ENCODE measurements at places on chromosomes 4 and X. TPM values are rescaled to one million over a fixed set of nuclear protein-coding genes. Genes with fewer than 3 reads are reported as not detected.

The CSN1S1 gene
- total RNA-seq, result not detected

The ZIC3 gene
- total RNA-seq, result 130 TPM

The VCX2 gene
- total RNA-seq, result not detected

The ETDB gene
- not detected for total RNA-seq

The RNF150 gene
- 10.8 TPM for total RNA-seq

The SULT1B1 gene
- total RNA-seq, result not detected

The TLL1 gene
- 0.56 TPM for total RNA-seq

The PNMA3 gene
- total RNA-seq, result 7.4 TPM

The MAGEA11 gene
- not detected for total RNA-seq

The NXF2B gene
- 1.6 TPM for total RNA-seq

The ATOH1 gene
- total RNA-seq, result 1.6 TPM

GRCh38 chrX:115909017-115909416, 261.5 kb upstream of the AGTR2 start:
- no peak for DNase-seq

DNA sequence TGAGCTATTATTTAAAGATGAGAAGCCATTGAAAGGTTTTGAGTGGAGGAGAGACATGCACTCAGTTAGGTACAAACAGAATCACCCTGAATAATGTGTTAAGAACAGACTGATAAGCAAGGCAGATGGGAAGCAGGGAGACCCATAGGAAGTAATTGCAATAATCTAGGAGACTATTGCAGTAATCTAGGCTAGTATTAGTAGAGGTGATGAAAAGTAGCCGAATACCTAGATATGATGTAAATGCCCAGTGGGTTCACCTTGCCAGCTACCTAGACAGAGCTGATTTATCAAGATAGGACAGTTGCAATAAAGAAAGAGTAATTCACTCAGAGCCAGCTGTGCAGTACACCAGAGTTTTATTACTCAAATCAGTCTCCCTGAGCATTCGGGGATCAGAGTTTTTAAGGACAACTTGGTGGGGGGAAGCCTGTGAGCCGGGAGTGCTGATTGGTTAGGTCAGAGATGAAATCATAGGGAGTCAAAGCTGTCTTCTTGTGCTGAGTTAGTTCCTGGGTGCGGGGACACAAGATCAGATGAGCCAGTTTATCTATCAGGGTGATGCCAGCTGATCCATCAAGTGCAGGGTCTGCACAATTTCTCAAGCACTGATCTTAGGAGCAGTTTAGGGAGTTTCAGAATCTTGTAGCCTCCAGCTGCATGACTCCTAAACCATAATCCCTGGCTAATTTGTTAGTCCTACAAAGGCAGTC, 427.5 kb downstream of the RPA4 start:
- DNase-seq, result peak; percentile 59

GRCh38 chr4:6049985-6050384, 31.8 kb upstream of the C4orf50 start:
- no peak for DNase-seq

- DNase-seq, result peak; percentile 75
Measured at GRCh38 chrX:16172391-16172790, 5.1 kb downstream of the MAGEB17 start.

- no peak for DNase-seq
Measured at GRCh38 chrX:132425744-132426318, 63.0 kb downstream of the MBNL3 start.

DNA sequence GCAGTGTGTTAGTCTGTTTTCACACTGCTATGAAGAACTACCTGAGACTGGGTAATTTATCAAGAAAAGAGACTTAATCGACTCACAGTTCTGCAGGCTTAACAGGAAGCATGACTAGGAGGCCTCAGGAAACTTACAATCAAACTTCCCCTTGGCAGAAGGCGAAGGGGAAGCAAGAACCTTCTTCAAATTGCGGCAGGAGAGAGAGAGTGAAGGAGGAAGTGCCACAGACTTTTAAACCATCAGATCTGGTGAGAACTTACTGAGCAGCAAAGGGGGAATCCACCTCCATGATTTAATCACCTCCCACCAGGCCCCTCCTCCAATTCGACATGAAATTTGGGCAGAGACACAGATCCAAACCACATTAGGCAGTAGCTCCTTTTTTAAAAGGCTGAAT, 59.2 kb upstream of the LEF1 start:
- no peak for DNase-seq

- DNase-seq, result no peak
Measured at GRCh38 chrX:79371640-79372039, 4.5 kb upstream of the ITM2A start.

DNA sequence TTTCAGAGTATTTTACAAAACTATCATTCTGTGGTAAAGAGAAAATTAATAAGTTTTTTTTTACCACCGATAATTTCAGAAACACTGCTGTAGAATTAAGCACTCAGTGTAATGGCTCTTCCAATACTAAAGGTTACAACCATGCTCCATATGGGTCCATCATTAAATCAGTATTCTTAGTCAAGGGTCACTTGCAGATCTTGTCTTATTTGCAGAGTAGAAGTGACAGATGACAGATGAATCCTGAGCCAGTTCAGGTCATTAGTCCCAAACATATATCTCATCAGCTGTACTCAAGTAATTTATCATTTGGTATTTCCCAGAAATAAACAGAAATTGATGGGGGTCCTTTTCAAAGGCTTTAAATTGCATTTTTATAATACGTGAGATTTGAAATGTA, 182.9 kb downstream of the CFAP47 start:
- DNase-seq, result no peak

GRCh38 chrX:138669693-138670092, 41.8 kb downstream of the FGF13 start:
- DNase-seq, result no peak

GRCh38 chr4:1584498-1584897, 99.6 kb downstream of the FAM53A start:
- DNase-seq, result peak; percentile 31

GRCh38 chr4:150090836-150091235, 12.6 kb downstream of the DCLK2 start:
- DNase-seq, result no peak

GRCh38 chr4:109820563-109820962, 5.0 kb downstream of the GAR1 start:
- DNase-seq, result no peak

GRCh38 chrX:13733506-13733905, 914 bp downstream of the TRAPPC2 start:
- DNase-seq, result no peak

DNA sequence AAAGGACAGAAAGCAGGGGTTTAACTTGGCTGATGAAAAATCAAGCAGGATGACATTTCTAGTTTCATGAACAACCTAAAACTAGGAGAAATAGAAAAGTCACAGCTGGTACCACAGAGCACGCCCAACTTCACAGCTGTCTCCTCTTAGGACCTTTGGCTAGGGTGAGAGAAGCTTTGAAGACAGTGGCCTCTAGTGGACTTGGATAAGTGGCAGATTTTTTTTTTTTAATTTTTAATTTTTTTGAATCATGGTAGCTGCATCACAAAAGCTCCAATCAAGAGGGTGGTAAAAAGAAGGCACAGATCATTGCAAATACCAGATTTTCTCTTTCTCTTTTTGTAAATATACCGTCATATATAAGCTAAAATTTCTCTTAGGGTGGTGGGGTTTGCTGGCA, 20.2 kb upstream of the MAP3K15 start:
- no peak for DNase-seq

Data from endodermal cell (in vitro differentiated cells).